ENCODE measurements at places on chromosomes 1 and 21.

- no peak for DNase-seq
Measured at GRCh38 chr21:39611551-39612190, 1.1 kb upstream of the B3GALT5 start.

GRCh38 chr1:197367627-197368026 is 99.6 kb downstream of the CRB1 start:
- no peak for DNase-seq

GRCh38 chr1:232578651-232579195 is 51.2 kb downstream of the SIPA1L2 start:
- DNase-seq = no peak

DNA sequence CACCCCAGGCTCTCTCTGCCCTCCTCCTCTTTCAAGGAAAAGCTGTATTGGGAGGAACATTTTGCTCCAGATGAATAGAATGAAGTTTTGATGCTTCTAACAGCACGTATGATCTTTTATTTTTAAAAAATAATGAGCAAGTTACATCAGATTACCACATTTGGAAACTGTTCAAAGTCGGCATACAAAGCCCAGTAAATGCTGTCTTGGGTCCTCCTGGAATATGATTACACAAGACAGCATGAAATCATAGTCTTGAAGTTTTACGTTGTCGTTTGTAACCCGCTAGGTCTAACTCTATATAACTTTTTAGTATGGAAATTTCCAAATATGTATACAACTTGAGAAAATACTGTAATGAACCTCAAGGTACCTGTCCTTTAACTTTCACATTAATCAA is 385.6 kb downstream of the HLX start:
- no peak for DNase-seq

GRCh38 chr1:30083800-30084464 is 639.5 kb downstream of the MATN1 start:
- DNase-seq = no peak

GRCh38 chr1:10721381-10722321 is 74.8 kb downstream of the CASZ1 start:
- DNase-seq = no peak

DNA sequence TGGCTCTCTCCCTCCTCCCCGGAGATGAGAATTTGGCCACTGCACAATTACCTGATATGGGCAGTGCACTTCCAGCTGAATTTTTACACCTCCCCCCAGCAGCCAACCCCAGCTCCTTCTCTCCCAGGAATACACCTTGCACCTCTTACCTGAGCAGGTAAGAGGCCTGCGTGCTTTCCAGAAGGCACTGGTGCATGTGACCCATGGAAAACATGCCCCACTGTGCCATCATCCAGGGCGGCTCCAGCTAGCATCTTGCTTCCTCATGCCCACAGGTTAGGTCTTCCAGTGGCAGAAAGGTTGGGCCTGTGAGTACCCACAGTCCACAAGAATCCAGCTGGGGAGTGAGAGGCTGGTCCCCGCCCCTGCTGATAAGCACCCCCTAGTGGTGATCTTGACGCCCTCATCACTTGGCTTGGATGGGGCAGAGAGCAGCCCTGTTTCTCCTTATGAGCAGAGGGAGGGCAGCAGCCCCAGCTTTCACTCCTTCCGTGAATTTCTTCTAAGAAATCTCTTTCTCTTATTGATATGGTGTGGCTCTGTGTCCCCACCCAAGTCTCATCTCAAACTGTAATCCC is 57.8 kb downstream of the EDARADD start:
- no peak for DNase-seq

DNA sequence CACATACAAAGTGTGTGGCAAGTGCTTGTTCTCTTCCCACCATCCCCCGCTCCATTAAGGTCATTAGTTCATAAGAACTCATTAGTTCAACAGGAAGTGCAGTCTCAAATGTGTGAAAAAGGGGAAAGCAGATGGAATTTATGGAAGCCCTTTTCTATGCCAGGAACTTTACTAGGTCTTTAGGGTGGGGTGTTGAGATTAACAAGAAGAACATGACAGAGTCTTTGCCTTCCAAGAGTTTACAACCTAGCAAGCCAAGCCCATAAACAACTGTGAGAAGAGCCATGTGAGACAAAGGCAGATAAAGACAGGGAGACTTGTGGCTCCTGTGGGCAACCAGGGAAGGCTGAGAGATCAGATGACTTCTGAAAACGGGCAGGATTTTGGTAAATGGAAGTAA is 21.4 kb downstream of the PLEKHA6 start:
- no peak for DNase-seq

DNA sequence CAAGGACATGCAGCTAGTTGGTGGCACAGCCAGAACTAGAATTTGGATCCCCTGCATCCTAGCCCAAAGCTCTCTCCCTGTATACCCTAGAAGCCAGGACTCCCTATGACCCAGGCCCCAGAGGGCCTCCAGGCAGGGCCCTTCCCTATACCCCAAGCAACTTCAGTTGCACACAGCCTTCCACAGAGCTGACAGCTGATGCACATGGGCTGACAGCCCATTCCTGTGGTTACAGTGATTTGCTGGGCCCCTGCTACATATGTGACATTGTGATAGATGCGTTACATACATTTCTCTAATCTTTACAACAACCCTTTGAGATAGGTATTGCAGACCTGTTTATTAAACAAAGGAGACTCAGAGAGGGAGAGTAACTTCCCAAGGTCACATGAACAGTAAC is 5.8 kb downstream of the ATP1A2 start:
- DNase-seq = no peak

Measured in stimulated activated CD8-positive, alpha-beta memory T cell treated with anti-CD3 and anti-CD28 coated beads, Interleukin-2, amount 100 ng/mL, for 1 hour (primary cell).